Right renal pelvis (tissue), 4 donors: ENCODE measurements at places on chromosomes 4 and X.

GRCh38 chr4:89306486-89307177, 968 bp downstream of the GPRIN3 start:
- no peak for DNase-seq

DNA sequence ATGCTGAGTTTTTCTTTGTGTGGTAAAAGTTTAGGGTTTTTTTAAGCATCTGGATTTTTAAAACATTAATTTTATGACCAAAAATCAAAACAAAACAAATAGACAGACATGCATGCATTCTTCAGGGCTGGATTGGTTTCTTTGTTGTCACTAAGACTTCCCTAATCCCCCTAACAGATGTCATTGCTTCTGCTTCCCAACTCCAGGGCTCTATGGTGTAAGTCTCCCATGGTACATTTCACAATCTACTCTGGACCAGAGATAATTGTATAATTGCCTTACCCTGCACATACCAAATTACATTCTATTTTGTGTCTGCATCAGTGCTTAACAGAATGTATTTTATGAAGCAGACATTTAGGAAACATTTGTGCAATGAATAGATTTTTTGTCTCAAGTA, 529.1 kb upstream of the SMIM31 start:
- no peak for DNase-seq

DNA sequence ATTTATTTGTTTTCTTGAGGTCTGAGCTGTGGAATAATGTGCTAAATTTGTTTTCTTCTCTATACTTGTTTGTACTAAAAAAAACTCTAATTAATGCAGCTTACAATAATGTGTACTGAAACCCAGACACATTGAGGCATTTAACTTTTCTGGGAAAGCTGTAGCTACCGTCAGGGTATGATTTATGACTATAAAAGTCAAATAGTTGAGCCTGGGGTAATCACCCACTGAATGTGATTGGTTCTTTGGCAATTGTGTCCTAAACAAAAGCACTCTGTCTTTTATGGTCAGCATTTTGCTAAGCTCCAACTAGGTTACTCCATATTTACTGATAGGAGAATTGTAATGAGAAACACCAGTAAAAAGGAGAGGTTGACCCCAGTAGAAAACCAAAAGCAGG, 65.9 kb upstream of the CBLL2 start:
- DNase-seq = no peak

GRCh38 chr4:76488455-76488854, 53.4 kb downstream of the SHROOM3 start:
- DNase-seq = no peak

GRCh38 chr4:26261405-26261804, 59.4 kb upstream of the RBPJ start:
- no peak for DNase-seq

DNA sequence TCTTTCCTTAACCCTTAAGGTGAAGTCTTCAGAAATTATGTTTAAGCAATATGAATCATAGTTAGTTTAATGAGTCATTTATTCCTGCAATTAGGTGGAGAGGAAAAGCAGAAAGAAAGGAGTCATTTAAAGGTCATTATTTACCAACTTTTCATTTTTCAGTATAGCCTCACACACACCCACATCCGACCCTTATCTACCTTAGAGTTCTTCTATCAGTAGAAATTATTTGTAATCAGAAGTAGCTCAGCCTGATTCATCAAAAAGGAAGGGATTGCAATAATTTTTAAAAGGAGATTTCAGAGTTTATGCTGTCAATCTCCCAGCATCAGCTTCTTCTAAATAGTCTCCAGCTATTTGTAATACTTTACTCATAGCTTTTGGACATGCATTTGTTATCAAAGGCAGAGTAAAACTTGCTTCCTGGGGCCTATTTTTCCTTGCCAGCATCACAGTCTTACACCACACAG, 5.9 kb downstream of the ANXA10 start:
- DNase-seq = no peak

DNA sequence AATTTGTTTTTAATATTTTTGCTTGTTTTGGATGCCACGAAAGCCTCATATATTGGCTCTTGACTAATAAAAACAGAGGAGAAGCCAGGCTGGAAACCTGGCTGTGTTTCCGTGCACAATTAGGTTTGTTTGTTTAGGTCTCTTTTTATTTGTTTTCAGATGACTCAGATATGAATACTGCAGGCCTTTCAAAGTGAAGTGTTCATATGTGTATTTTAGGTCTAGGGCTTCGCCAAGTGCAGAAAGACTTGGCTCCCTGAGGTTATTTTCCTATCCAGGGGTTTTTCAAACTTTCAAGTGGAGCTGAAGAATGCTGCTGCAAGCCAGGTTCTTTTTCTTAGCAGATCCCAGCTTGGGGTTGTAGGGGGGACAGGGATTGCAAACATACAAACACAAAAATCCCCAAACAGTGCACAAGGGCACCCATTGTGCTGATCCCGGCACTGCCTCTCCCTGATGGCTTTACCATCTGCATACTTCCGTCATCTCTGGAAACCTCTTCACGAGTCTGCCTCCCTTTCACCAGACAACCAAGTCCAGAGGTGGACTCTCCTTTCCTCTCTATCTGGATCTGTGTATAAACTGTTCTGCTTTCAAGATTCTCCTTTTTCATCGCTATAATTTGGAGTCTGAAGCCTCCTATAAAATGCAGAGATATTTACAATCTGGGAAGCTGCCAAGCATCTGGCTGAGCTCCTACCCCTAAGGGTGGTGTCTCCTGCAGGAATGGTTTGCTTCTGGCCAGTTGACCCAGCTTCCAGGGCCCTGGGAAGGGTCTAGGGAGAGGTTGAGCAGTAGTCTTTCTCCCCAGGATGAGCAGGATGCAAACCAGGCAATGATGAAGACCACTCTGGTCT, 108.6 kb downstream of the SMIM20 start:
- DNase-seq = no peak

- DNase-seq = no peak
Observed at GRCh38 chr4:123987408-123987807, 590.8 kb downstream of the SPRY1 start.

DNA sequence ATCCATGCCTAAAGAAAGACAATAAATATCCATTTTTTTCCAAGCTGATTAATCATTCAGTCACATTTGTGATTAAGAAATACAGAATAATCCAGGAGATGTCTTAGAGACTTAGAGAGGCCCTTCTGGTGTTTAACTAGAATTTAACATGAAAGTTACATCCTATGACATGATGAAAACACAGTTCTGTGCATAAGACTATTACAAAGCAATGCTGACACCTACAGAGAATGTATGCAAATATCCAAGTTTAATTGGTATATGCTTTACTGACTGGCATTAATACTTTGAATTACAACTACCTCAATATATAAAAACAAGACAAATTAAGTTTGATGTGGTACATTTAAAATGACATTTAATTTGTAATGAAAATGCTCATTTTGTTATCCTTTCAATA, 17.8 kb upstream of the TLL1 start:
- no peak for DNase-seq

DNA sequence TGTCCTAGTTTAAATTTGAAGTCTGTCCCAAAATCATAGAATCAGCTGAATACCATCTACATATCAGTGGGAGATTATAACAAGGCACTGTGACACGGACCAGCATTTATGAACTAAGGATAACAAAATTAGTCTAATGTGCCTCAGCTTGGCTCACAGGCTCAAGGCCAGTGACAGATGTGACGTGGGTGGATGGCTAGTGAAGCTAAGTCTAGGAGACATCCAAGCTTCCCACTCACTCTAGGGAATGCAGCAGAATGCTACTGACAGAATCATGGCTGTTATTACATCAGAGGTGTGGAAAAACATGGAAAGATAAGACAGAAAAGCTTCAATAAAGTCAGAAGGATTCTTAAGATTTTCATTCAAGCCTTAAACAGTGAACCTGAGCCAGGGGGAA, 329.9 kb downstream of the NAF1 start:
- DNase-seq = no peak

- no peak for DNase-seq
Observed at GRCh38 chr4:37008199-37008598, 236.3 kb upstream of the NWD2 start.

GRCh38 chr4:102817613-102818268, 9.6 kb downstream of the UBE2D3 start:
- DNase-seq = no peak

DNA sequence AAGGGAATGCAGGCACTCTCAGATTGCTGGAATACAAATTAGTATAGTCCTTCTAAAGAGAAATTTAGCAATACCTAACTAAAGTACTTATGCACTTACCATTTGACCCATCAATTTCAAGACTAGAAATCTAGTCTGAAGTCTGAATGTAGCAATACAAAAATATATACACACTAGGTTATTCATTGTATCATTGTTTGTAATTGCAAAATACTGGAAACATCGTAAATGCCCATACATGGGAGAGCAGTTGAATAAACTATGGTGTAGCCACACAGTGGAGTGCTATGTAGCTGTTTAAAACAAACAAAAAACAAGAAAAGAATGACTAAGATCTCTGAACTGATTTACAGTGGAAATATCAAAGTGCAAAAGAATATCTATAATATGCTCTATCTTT, 346.4 kb downstream of the ZNF674 start:
- DNase-seq = no peak

GRCh38 chrX:50871922-50872453, 38.5 kb upstream of the BMP15 start:
- no peak for DNase-seq

GRCh38 chrX:27903960-27904359, 77.3 kb downstream of the DCAF8L1 start:
- DNase-seq = no peak

DNA sequence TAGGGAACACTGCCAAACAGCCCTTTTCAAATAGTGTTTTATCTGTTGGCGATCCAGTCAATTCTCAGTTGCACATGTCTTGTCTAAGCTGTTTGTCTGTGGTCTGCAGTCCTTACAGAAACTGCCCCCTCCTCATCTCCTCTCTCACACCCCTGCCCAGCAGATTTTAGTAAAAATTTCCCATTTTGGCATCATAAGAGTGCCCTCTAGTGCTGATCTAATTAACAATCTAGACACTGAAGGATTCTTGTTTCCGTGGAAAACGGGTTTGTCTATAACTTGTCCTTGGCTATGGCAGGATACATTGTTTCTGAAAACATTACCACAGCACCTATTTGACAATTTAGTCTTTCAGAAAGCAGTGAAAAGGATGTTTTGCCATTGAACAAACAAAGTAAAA, 227.2 kb upstream of the MBNL3 start:
- no peak for DNase-seq

DNA sequence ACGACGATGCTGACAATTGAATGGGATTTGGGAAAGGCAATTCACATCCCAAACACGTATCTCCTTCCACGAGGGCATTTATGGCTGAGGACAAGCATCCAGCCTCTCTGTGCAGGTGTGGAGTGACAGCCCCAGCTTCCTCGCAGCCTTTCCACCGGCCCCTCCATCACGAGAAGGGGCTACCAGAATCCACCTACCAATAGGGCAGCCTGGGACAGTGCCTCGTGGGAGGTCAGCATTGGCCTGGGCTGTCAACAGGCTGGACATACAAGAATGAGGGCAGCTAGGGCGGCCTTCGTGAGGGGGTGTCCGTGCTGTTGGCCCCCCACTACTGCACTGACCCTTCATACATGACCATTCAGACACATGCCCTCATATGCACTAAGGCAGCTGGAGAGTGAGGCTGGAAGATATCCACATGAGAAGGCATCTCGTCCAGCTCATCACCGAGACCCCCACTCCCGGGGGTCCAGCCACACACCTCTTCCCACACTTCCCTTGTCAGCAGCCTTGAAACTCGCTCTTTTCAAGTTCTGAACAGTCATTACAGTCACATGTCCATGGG, 81.0 kb upstream of the ADRA2C start:
- DNase-seq = no peak

GRCh38 chr4:111641813-111642579, 503.3 kb upstream of the FAM241A start:
- DNase-seq = peak; percentile 69

DNA sequence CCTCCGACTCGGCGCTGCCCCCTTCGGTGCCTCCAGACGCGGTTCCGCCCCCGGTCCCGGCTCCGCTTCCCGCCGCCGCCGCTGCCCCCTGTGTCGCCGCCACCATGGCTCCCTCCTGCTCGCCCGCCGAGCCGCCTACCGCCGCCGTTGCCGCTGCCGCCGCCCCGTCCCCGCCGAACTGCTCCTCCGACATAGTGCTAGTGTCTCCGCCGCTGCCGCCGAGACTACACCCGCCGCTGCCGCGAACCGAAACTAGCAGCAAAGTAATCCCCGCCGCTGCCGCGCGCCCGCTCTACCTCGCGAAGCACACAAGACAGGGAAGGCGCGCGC, 340 bp downstream of the HNRNPD start:
- no peak for DNase-seq

DNA sequence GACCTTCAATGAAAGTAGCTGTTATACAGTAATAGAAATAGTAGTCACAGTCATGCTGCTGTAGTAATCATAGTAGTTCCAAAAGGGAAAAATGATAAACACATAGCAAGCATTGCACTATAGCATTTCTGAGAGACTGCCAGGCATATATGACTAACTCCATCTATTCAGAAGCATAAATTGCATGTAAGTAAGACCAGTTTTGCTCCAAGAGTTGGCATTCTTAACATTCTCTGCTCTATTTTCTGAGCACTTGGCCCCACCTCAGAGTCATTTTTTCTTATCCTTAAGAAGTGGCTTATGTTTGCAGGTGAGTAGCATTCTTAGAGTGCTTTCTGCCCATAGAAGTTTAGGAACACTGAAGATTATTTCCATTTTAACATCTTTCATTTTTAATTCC, 490.3 kb upstream of the TECRL start:
- no peak for DNase-seq

DNA sequence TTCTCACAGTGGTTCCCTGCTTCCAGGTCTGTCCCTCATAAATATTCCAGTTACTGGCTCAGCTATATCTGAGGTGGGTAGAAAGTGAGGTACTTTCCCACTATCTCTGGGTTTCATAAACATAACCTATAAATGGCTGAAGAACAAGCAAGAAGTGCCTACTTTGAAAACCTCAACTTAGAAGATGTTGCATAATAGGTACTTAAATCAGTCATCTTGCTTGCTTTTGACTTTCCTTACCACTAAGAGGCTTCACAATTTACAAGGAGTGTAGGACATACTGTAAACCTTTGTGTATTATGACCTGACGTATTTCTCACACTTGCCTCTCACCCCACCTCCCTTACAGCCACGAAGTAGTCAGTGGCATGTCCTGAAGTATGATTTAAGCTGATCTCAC, 145.9 kb downstream of the PCDH19 start:
- no peak for DNase-seq

DNA sequence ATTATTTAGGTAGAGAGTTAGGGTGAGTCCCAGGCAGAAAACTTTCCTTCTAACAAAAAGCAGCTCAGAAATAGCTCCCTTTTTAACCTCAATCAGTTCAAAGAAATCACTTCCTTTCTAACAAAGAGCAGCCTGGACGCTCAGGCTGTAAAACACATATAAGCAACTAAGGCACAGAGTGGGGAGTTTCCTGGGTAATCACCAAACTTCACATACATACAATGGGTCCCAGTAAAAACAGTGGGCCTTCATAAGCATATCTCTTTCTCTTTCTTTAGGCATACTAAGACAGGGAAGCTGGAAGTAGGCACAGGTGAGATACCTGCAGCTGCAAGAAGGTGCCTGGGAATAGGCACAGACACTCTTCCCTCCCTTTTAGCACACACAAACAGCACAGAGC, 4.9 kb upstream of the NAF1 start:
- DNase-seq = no peak
